ENCODE measurements at places on chromosomes 1 and 21.

GRCh38 chr1:21919520-21919919 is 17.6 kb downstream of the HSPG2 start:
- no peak for DNase-seq

DNA sequence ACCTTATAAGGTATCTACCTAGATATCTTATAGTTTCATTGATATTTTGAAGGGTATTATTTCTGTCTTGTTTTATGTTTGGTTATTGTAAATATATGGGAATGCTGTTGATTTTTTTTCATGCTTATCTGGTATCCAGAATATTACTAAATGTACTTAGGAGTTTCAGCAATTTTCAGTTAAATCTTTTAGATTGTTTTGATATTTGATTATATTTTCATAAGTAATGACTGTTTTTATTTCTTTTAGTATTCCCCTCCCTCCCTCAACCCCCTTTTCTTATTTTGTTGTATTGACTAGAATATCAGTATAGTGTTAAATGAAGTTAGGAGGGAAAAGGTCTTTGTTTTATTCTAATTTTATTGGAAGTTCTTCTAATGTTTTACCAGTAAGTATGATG is 344.4 kb upstream of the PROX1 start:
- DNase-seq: no peak

GRCh38 chr1:83701355-83701754 is 297.6 kb downstream of the TTLL7 start:
- DNase-seq: no peak

GRCh38 chr1:32447469-32448185 is 17.2 kb upstream of the ZBTB8B start:
- no peak for DNase-seq

DNA sequence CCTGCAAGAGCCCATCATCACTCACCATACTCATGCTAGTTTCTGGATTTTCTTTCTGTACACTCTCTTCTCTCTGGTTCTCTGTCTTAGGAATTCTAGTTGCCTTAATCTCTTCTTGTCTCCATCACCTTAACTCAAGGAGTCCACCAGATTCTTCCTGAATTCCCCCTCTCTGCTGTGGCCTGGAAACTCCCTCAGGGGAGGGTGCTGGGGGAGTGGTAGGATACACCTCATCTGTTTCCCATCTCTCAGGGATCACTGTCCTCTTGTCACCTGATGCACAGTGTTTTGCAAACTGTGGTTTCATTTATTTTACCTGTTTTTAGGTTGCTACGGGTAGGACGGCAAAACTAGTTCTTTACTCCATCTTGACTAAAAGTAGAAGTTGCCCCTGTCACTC is 6.6 kb upstream of the GNG12 start:
- no peak for DNase-seq

- no peak for DNase-seq
Observed at GRCh38 chr1:230915078-230915477, 46.8 kb upstream of the C1orf198 start.

DNA sequence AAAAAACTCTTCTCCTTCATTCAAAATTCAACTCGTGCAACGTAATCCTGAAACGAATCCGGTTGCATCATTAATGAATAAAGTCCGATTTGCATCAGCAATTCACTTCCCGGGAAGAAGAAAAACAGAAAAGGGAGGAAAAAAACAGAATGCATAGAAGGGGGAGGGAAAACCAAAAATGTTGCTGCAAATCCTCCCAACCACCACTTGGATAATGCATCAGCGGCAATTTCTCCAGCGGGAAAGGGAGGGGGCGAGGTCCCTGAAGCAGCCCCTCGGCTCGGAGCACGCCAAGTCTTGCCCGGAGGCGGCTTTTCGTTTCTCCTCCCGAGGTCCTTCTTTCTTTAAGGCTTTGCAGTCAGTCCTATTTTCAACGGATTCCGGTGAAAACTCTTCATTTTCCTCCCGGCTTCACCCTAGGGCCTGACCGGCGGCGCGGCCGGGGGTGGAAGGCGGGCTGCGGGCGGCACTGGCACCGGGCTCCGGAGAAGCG is 723 bp downstream of the CDC42BPA start:
- DNase-seq: no peak

DNA sequence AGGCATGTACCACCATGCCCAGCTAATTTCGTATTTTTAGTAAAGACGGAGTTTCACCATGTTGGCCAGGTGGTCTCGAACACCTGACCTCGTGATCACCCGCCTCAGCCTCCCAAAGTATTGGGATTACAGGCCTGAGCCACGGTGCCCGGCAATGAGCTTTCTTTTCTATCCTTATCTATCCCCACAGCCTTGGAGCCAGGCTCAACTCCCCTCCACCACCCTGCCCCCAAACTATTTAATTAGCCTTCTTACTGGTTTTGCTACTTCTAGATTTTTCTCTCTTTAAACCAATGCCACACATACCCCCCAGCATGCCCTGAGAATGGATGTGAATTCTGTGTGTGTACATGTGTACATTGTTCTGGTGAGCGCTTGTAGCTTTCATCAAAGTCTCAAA is 5.7 kb upstream of the VANGL2 start:
- no peak for DNase-seq

- no peak for DNase-seq
Observed at GRCh38 chr1:3463891-3464648, 9.6 kb downstream of the ARHGEF16 start.

DNA sequence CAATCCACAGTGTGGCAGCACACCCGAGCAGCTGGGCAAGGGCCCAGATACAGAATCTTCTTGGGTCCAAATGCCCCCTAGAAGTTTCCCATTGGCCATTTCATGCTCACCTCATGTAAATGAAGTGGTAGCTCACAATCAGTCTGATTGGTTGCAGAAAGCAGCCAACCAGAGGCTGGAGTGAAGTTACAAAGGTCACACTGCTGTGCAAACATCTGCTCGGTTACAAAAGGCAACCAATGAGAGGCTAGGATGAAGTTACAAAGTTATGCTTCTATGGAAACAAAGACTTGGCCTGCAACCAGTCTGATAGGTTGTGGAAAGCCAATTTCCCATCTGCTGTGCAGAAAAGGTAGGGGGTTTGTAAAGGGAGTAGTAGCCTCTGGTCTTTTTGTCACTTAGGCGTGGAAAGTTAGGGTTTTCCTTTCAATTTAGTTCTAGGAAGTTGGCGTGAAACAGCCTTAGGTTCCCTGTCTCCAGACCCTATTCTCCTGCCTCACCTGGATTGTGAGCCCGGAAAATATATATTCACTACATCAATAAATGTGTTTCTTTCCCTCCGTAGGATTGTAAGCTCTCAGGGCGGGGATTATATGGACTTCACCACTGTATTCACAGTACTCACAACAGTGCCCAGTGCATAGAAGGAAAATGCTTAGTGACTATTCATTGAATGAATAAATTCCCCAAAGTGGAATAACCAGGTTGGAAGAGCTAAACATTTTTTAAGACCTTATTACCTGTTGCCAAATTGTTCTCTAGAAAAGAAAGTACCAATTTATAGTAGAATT is 91.9 kb downstream of the URB2 start:
- DNase-seq: no peak

DNA sequence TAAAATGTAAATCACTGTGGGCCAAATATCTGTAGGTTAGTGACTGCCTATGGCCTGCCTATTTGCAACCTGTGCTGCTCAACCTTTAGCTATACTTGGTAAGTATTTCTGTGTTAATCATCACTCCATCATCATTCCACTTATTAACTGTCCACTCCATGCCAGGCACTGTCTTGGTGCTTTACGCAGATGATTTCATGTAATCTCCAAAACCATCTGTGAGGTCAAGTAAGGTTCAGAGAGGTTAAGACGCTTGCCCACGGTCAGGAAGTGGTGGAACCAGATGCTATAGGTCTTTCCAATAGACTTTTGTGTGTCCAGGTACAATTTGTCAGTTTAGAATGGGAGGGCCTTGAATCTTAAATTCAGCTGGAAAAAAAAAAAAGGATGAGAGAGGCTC is 10.8 kb upstream of the PHACTR4 start:
- no peak for DNase-seq

DNA sequence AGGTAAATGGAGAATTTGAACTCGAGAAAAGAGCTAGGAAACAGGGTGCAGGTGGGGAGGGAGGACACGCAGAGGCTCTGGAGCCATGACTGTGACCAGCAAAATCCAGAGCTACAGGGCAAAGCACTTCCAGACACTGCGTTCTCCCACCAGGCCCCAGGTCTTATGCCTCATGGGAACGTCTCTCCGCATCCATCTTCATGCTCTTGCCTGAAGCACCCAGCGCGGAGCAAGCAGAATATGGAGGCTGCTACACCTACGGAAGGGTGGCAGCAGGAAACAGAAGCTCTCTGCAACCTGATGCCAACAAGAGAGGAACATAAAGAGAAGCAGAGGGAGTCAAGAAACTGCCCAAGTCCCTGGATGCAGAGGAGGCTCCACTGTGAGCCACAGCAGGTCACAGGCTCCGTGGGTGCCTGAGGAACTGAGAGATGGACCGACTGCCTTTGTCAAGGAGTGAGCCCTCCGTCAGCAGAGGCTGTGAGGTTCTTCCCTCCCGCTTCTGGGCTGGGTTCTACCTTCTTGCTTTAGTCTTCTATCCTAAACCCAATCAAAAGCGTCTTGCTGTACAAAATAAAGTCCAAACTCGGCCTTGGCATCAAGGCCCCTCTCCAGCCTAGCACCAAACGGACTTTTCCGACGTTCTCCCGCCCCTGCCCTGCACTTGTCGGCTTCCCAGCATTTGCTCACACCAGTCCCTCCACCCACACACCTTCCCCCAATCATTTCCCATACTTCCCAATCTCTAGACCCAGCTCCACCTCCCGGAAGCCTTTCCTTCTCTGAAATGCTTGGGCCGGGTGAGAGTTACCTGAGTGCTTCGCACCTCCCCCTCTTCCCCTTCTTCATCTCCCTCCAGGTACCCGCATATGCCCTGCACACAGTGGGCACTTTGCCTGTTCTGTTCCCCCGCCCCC is 930 bp downstream of the DHCR24 start:
- no peak for DNase-seq

GRCh38 chr1:70247122-70247521 is 25.9 kb downstream of the SRSF11 start:
- no peak for DNase-seq

DNA sequence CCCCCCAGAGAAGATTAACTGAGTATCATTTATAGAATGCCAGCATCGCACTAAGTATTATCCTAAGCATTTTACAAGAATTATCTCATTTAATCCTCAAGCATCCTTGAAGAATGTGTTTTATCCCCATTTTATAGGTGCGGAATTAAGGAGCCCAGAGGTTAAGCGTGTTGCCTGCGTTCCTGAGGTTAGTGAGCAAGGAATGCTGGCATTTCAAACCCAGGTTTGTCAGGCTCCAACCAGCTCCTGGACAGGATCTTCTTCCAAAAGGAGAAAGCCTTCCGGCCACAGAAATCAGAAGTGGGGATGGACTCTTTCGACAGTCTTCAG is 82.3 kb downstream of the SSBP3 start:
- no peak for DNase-seq

DNA sequence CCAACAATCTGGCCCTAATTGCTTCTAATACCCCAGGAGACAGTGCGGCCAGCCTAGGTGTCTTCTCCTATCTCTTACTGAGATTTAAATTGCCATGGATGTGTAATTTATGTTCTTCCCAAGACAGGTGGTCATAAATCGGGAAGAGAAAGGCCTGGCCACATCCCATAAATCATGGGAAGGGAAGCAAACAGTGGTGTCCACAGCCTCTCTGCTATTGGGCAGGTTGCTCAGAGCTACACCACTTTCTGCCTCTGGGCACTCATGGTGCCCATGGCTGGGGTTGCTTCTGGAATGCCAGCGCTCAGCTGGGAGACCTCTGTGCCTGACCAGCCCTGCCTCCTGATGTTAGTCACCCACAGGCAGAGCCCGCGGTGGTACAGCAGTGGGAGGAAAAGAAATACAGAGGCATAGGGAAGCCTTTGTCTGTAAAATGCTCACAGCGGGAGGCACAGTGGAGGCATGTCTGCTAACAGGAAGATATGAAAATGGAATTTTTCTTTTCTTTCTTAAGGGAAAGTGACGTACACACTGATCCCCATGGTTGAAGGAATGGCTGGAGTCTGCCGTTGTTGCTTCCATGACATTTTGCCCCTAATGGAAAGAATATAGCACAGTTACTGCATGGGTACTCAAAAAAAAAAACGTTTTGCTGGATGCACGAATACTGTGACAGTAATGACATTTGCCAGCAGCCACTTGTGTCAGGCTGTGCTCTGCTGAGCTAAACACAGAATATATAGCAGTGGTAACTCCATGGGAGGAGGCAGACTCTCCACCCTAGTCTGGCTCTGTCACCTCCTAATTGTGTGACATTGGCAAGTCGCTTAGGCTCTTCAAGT is 21.9 kb downstream of the MTARC1 start:
- no peak for DNase-seq

GRCh38 chr1:92404661-92405060 is 82.1 kb downstream of the GFI1 start:
- DNase-seq: no peak

GRCh38 chr1:109201123-109201703 is 12.5 kb upstream of the SARS1 start:
- DNase-seq: peak; percentile 16

DNA sequence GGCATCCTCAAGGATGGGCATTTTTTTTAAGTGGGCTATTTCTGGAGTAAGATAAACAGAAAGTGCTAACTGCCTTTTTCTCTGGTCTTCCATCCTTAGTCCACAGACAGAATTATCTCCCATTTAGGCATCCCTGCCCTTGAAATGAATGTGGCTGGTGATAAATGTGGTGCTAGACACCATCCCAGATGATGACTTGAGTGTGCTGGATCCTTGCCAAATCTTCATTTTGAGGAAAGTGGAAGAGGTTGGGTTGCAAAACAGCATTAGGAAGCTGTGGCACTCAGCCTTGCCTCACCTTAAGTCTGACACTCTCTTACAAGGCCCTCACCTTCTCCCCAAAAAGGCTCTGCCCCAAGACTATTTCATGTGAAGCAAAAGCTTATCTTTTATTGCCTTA is 19.2 kb downstream of the MAB21L3 start:
- DNase-seq: no peak

DNA sequence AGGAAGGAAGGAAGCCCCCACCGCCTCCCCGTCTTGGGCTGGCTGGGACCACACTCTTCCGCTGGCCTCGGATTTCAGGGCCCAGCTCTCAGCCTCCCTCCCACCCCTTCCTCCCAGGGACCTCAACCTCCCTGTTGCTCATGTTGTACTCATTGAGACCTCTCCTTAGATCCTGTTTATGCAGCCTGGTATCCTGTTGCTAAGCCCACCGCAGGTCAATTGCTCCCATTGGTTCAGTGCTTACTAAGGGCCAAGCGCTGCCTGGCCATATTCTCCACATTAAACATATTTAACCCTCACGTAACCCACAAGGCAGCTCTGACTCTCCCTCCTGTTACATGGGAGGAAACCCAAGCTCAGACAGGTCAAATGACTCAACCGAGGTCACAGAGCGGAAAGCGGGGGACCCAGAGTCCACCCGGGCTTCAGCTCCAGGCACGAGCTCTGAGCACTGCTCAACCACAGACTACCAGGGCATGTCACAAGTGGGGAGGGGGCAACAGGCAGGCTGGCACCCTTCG is 23.2 kb upstream of the H6PD start:
- no peak for DNase-seq

DNA sequence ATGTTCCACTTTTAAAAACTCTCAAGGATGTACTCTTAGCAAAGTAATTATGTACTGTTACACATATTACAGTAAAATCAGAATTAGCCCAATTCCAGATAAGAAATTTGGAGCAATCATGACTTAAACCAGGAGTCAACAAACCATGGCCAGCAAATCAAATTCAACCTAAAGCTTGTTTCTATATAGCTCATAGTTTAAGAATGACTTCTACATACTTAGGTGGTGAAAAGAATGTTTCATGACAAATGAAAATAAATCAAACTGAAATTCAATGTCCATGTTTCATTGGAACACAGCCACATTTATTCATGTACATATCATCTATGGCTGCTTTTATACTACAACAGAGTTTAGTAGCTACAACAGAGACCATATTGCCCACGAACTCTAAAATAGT is 35.1 kb downstream of the FRRS1 start:
- no peak for DNase-seq
